ENCODE measurements at places on chromosomes 5 and 9.

GRCh38 chr5:141787376-141787775, 90.8 kb downstream of the PCDH1 start:
- H3K4me3 ChIP-seq = no peak overlapping the region
- no peak overlapping the region for H3K27ac ChIP-seq
- H3K4me1 ChIP-seq = peaks cover 9% of the 10 kb centered on the region
- no peak for DNase-seq
- no peaks in the 10 kb centered on the region for H3K27me3 ChIP-seq

DNA sequence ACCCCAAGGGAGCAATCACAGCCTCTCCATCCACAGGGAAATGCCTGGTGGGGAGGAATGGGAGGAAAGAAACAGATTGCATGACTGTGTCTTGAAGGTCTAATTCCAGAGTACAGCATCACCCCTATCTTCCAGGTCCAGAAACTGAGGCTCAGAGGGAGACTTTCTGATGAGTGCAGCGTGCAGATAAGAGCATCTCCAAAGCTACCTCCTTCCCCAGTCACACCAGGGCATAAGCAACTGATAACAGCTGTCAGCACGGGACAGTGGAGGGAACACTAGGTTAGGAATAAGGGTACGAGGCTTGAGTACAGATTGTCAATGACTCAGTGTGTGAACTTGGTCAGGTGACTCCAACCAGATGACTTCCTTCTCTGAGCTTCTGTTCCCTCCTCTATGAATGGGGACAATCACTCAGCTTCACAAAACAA, 126.9 kb downstream of the KCNIP1 start:
- no peaks in the 10 kb centered on the region for H3K36me3 ChIP-seq
- DNase-seq = no peak
- H3K4me1 ChIP-seq = peaks cover 11% of the 10 kb centered on the region
- H3K27me3 ChIP-seq = no peaks in the 10 kb centered on the region

GRCh38 chr5:144121577-144121976, 48.9 kb downstream of the YIPF5 start:
- no peak overlapping the region for H3K4me3 ChIP-seq
- H3K36me3 ChIP-seq = no peaks in the 10 kb centered on the region
- no peak for DNase-seq
- no peak overlapping the region for H3K27ac ChIP-seq
- no peaks in the 10 kb centered on the region for H3K27me3 ChIP-seq
- no peaks in the 10 kb centered on the region for H3K4me1 ChIP-seq

GRCh38 chr5:33273985-33274384, 166.8 kb upstream of the TARS1 start:
- H3K36me3 ChIP-seq = no peaks in the 10 kb centered on the region
- no peaks in the 10 kb centered on the region for H3K27me3 ChIP-seq
- no peaks in the 10 kb centered on the region for H3K4me1 ChIP-seq
- DNase-seq = no peak
- no peak overlapping the region for H3K4me3 ChIP-seq
- no peak overlapping the region for H3K27ac ChIP-seq

DNA sequence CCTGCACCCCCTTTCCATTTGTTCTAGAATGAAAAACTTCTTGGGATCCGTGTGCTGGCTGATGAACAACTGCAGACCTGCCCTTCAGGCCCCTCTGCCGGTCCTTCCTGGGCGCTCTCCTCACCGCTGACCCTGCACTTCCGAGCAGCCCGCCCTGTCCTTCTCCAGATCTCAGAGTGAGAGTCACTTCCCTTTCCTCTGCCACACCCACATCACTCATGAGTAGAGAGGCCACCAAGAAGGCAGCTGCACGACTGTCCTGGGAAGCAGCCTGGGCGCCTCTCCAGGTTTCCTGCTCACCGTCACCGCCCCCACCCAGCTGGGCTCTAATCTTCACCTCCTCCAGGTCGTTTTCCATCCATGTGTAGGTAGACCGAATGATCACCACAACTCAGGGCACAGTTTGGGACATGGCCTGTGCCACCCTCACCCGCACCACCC, 35.0 kb upstream of the NSMF start:
- H3K4me1 ChIP-seq = no peaks in the 10 kb centered on the region
- H3K36me3 ChIP-seq = no peaks in the 10 kb centered on the region
- DNase-seq = no peak
- no peak overlapping the region for H3K27ac ChIP-seq

- peaks cover 12% of the 10 kb centered on the region for H3K4me1 ChIP-seq
- no peaks in the 10 kb centered on the region for H3K36me3 ChIP-seq
- H3K27ac ChIP-seq = no peak overlapping the region
Measured at GRCh38 chr9:130682421-130683121, 11.0 kb upstream of the EXOSC2 start.

GRCh38 chr9:94084314-94084713, at the start of gene PTPDC1:
TSS of gene PTPDC1 (plus strand) at chr9:94084464. CDS start at chr9:94084531, 67 bp downstream.
- no peak within 1 kb of the TSS for H3K27ac ChIP-seq
- H3K36me3 ChIP-seq = no peaks in the 10 kb centered on the region
- H3K4me1 ChIP-seq = no peaks in the 10 kb centered on the region

- peaks cover 2% of the 10 kb centered on the region for H3K4me1 ChIP-seq
- H3K27ac ChIP-seq = no peak overlapping the region
- H3K36me3 ChIP-seq = no peaks in the 10 kb centered on the region
- H3K4me3 ChIP-seq = no peak overlapping the region
Measured at GRCh38 chr9:81145331-81145963, 543.9 kb downstream of the TLE1 start.

GRCh38 chr9:127147251-127147650, 24.8 kb upstream of the ANGPTL2 start:
- no peaks in the 10 kb centered on the region for H3K36me3 ChIP-seq
- H3K27ac ChIP-seq = no peak overlapping the region
- DNase-seq = no peak
- no peaks in the 10 kb centered on the region for H3K27me3 ChIP-seq
- H3K4me3 ChIP-seq = no peak overlapping the region

- no peak overlapping the region for H3K4me3 ChIP-seq
- H3K27ac ChIP-seq = no peak overlapping the region
- no peaks in the 10 kb centered on the region for H3K27me3 ChIP-seq
- no peaks in the 10 kb centered on the region for H3K36me3 ChIP-seq
- no peak for DNase-seq
Measured at GRCh38 chr5:178630951-178631350, 4.1 kb upstream of the CLK4 start.

DNA sequence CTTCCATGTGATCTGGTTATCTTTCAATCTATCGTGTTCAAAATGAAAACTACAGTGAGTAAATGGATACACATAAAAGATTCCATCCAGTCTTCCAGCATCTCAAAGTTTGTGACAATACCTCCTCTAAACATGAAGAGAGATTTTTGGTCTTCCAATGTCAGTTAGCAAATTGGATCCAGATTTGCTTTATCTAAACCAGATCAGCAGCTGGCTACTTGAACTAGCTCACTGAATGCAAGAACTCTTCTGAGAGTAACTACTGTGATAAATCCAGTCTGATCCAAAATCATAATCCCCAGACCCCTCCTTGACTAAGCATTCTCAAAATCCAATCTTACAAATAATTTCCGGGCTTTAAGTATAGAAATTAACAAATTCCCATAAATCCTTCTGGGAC, 2177.9 kb upstream of the C9orf72 start:
- no peak for DNase-seq
- no peaks in the 10 kb centered on the region for H3K4me1 ChIP-seq
- no peak overlapping the region for H3K4me3 ChIP-seq

DNA sequence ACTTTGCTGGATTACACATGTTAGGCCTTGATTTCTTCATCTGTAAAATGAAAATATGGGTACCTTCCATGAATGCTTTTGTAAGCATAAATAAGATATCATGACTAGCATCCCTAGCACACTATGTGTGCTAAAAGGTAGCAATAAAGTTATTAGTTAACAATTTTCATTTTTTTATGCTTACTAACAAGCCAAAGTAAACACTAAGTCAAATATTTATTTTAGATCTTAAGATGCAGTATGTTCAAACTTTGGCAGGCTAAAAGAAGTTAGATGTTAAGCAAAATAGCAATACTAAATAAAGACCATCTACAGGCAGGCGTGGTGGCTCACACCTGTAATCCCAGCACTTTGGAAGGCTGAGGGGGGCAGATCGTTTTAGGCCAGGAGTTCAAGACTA, 169.1 kb downstream of the BNC2 start:
- peaks cover 2% of the 10 kb centered on the region for H3K36me3 ChIP-seq
- H3K27ac ChIP-seq = no peak overlapping the region
- no peaks in the 10 kb centered on the region for H3K4me1 ChIP-seq

DNA sequence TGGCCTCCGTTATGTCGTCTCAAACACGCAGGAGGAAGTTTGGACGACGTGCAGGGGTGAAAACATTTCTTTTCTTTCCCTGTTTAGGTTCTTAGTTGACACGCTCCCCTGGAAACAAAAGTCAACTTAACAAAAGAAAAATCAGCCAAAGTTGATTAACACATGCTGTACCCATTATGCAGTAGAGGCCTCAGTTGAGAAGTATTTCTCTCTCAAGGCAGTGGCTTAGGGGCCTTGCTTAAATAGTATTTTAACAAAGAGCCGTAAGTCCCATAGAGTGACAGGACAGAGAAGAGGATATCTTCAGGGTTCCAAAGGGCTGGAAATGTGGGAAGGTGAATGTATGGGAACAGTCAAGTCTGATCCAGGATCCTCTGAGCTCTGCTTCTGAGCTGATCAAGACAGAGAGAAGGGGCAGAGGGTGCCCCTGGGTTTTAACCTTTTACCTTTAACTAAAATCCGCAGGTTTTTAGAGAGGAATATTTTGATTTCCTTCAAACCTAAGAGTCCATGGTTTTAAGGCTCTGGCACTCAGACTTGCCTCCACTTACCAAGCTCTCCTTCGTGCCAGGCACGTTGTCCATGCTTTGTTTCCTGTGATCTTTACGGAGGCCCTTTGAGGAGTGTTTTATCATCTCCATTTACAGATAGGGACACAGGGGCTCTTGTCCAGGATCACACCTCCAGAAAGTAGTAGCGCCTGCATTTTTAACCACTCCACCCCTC, 629 bp upstream of the CD74 start:
- peaks cover 7% of the 10 kb centered on the region for H3K4me1 ChIP-seq
- no peak overlapping the region for H3K27ac ChIP-seq
- H3K27me3 ChIP-seq = no peaks in the 10 kb centered on the region
- no peak for DNase-seq
- H3K36me3 ChIP-seq = no peaks in the 10 kb centered on the region
- no peak overlapping the region for H3K4me3 ChIP-seq

GRCh38 chr5:138077064-138077696, 6.7 kb upstream of the WNT8A start:
- no peak overlapping the region for H3K4me3 ChIP-seq
- H3K27ac ChIP-seq = no peak overlapping the region
- no peaks in the 10 kb centered on the region for H3K36me3 ChIP-seq
- no peaks in the 10 kb centered on the region for H3K4me1 ChIP-seq

GRCh38 chr5:13943676-13944075, 812 bp downstream of the DNAH5 start:
- no peak overlapping the region for H3K4me3 ChIP-seq
- no peak overlapping the region for H3K27ac ChIP-seq
- no peaks in the 10 kb centered on the region for H3K36me3 ChIP-seq
- H3K27me3 ChIP-seq = no peaks in the 10 kb centered on the region

GRCh38 chr5:117454716-117455212, 880.1 kb upstream of the SEMA6A start:
- no peak overlapping the region for H3K27ac ChIP-seq
- H3K4me3 ChIP-seq = peak overlapping the region; percentile 72
- H3K36me3 ChIP-seq = no peaks in the 10 kb centered on the region
- no peaks in the 10 kb centered on the region for H3K27me3 ChIP-seq

All from trophoblast cell (in vitro differentiated cells and primary cell).